ENCODE measurements at places on chromosomes 2 and 18.
A peak's percentile ranks its signal among the peaks of the same experiment; 100 is the strongest.

- no peak for DNase-seq
Observed at GRCh38 chr2:128797533-128797932, 478.9 kb upstream of the HS6ST1 start.

- DNase-seq, result no peak
Observed at GRCh38 chr18:13916559-13916958, 1.2 kb upstream of the MC2R start.

- no peak for DNase-seq
Observed at GRCh38 chr2:128314348-128315121, 4.1 kb downstream of the HS6ST1 start.

DNA sequence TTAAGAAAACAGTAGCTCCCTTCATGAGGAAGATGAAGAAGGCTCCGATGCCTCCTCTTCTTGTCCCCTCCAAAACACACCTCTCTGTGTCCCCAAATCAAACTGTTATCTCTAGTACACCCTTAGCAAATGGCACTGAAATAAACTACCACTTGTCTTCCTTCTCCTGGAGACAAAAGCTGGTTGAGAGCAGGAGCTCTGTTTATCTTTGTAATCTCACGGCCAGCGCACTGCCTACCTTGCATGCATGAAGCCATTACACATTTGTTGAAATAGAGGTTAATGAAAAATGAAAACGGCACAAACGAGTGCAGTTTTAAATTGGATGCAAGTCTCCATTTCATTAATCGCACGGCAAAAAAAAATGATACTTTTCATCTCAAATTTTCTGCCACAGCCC lies 113.7 kb downstream of the EPB41L3 start:
- DNase-seq, result no peak

GRCh38 chr18:59149007-59149406 lies 9.3 kb downstream of the SEC11C start:
- no peak for DNase-seq

DNA sequence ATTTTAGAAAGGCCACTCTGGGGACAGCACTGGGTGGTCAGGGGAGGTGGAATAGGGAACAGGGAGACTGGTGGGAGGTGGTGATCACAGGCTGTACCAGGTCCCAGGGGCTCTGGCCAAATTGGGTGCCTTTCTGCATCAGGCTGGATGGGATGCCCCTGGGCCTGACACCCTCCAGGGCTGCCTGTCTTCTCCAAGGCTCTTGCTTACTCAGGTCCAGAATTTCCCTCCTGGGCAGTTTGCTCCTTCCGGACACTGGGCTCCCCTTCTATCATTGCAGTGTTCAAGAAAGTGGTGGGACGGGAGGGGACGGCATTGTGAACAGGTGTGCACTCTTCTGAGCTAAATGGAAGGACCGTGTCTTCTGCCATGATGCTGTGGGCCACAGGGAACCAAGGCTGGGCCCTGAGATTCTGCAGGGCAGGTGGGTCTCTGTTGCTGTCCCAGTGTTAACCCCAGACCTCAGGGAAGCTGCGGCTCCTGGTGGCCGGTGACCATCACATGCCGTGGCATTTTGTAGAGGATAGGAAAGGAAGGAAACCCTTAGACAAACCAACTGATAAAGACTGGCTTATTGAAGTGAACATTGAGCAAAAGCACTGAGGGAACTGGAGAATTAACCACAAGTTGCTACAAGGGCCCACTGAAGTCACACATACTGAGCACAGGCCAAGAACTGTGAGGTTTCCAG lies 93.7 kb upstream of the HS6ST1 start:
- DNase-seq, result no peak

GRCh38 chr2:11560806-11561205 lies 27.0 kb downstream of the GREB1 start:
- DNase-seq, result no peak

- no peak for DNase-seq
Observed at GRCh38 chr2:73406996-73407395, 21.4 kb downstream of the ALMS1 start.

DNA sequence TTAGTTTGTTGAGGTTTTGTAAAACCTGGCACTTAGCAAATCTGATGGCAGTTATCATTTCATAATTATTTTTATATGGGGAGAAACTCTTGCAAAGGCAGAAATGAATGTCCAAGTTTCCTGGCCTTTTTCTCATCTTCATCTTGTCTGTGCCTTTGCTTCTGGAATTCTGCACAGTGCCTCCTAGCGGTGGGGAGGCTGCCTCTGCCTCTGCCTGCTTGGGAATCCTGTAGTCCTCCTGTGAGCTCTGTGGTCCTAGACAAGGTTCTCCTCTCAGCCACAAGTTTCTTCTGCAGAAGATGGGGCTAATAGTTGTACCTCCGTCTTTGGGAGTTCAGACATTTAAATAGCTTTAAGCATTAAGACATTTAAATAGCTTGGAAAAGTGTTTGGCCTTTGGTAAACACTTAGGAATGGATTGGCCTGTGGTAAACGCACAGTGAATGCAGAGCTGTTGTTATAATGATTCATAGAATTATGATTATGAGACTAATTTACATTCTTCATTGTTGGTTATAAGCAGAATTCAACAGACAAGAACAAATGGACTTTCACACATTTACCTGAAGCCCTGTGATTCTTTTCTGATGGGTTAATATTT lies 101.2 kb downstream of the ZNF236 start:
- peak; percentile 31 for DNase-seq

DNA sequence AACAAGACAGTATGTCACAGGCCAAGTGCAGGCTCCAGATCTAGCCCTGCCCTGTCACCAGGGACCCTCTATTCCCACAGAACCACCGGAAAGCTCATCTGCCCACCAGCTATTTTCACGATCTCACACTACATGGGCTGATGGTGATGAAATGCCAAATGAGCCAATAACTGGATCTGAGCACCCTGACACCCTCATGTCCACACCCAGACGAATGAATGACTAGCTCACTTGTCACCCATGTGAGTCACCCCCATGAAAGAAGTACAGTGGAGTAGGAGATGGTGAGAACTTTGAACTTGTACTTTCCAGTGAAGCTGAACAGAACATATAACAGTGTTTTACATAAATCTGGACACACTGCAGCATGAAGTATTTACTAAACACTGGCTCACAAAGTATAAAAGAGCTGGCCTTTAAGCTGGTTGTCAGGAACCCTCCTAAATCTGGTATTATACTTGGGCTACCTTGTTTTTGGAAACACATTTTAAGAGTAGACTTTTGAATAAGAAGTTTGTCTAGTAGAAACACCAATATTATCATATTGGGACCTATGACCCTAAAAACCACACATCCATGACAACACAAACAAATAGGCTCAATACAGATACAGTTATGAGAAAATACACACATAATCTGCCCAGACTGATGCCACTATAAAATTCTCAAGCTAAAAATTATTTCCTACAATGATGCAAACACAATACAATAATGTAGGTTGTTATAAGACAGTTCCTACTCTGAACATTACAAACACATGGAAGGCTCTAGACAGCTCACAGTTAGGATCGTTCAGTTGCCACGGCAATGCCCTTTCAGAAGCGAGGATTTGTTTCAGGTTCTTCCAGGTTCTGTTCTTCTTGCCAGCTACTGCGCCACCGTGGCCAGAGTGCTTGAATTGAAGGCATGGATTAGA lies 19.0 kb downstream of the INO80C start:
- peak; percentile 68 for DNase-seq

Data from fibroblast of pulmonary artery (primary cell).